ENCODE measurements at places on chromosomes 3 and 15.

- no peak for DNase-seq
Observed at GRCh38 chr3:27216955-27217552, 152.1 kb downstream of the NEK10 start.

DNA sequence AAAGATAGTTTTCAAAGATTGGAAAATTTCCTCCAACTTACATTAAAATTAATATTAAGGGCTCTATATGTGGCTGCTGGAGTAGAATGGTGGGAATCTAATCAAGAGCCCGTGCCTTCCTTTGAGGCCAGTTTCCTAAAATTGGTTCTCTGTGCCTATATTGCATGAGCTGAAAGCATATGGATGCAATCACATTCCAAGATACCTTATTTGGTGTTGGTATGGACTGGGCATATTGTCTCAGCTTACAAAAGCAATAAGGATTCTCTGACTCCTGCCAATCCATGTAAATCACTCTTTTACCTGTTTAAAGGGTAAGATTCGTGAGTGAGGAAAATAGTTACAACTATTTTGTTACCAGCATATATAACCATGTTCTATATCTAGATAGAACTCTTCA lies 111.6 kb downstream of the GREM1 start:
- no peak for DNase-seq

- DNase-seq: no peak
Observed at GRCh38 chr15:73319460-73320245, 49.1 kb downstream of the HCN4 start.

DNA sequence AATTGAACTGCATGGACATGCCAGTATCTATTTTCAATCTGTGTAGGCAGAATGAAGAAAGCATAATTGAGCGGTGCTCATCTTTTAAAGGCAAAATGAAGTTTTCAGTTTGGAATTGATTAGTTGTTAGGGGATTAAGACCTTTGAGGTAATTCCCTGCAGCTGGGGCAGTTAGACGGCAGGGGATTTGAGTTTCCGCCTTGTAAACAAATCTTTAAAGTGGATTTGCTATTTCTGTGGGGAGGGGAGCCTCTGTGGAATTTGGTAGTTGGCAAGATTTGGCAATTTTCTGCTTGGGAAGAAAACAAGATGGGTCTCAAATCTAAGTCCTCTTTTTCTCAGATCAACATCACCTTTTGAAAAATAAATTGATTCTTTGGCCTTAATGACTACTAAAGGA lies 212.5 kb upstream of the CNTN6 start:
- DNase-seq: no peak

- peak; percentile 90 for DNase-seq
Observed at GRCh38 chr3:139534992-139535879, 4.3 kb downstream of the RBP1 start.

GRCh38 chr3:135760581-135760980 lies 204.9 kb upstream of the PPP2R3A start:
- DNase-seq: no peak

DNA sequence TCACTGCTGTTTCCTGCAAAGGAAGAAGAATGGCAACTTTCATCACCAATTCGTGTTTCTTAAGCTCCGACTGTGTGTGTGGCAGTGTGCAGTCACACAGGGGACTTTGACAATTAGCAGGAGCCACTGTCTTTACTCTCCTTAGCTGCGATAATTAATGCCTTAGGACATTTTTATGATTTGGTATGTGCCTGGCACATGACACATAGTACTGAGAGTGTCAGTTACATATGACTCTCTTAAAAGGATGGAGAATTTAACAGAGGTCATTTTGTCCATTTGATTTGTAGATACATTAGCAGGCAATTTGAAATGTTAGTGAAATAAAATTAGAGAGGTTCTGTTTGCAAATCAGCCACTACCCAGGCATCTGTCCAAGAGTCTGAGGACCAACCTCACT lies 128.9 kb upstream of the VEPH1 start:
- DNase-seq: no peak

- DNase-seq: peak; percentile 70
Observed at GRCh38 chr3:61561374-61562041, at the start of gene PTPRG. Gene PTPRG (plus strand): TSS chr3:61561571. CDS start chr3:61562288, 717 bp downstream.

- DNase-seq: no peak
Observed at GRCh38 chr3:102485701-102486100, 50.9 kb downstream of the ZPLD1 start.

- no peak for DNase-seq
Observed at GRCh38 chr15:46265664-46266347, 631.0 kb downstream of the SQOR start.

DNA sequence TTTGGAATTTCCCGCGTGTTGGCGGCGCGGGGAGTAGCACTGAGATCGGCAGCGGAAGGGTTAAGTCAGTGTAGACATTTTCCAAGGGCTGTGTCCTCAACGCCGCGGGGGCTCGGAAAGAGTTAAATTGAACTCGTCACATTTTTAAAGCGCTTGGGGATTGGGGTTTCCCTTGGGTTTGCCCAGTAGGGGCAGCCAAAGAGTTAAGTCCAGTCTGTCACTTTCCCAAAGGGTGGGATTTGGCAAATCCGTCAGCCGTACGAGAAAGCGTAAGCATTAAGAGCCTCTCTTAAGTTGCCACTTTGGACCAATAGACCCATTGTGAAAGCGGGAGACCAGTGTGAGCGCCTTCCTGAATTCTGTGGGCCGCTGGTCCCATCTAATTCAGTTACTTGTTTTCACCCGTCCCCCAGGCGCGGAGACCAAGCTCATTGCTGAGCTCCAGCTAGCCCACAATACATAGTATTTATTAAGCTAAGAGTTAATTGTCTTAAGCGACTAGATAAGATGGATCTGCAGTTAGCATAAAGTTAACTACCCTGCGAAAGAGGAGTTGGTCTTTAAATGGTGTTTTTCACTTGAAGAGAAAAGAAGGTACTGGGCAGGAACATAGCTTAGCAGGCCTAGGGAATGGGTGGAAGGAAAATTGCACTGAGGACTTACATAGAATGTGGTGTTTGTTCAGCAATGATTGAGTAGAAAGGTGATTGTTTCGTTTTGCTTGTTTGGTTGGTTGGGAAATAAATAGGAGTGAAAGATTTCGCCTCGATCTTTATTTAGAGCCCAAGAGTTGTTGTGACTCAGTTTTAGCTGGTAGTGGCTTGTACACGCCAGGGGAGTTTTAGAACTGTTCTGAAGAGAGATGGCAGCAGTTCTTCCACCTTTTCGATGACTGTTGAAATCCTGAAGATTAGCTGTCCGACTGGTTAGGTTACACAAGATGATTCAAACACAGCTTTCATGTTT lies 932 bp downstream of the ARL8B start:
- no peak for DNase-seq

- DNase-seq: no peak
Observed at GRCh38 chr3:194586836-194587235, 46.4 kb downstream of the TMEM44 start.

DNA sequence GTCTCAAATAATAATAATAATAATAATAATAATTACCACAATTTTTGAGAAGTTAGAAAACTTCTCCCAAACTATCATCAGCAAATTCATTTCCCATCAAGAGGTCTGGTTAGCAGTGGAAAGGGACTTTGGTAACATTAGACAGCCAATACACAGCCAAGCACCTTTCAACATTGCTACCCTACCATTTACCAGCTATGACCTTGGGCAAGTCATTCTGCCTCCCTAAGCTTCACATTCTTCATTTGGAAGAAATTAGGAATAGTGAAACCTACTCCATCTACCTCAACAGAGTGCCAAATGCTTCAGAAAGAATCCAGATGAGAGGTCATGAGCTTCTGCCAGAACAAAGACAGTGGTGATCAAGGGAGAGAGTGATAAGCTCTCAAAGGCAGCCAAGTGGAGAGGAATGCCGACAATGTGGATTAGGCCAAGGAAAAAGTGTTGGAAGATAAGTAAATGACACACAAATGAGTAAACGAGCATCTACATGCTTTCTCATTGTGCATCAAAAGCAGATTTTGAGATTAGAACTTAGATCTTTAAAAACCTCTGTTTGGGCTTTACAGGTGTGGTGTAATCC lies 42.9 kb upstream of the LPP start:
- DNase-seq: no peak

DNA sequence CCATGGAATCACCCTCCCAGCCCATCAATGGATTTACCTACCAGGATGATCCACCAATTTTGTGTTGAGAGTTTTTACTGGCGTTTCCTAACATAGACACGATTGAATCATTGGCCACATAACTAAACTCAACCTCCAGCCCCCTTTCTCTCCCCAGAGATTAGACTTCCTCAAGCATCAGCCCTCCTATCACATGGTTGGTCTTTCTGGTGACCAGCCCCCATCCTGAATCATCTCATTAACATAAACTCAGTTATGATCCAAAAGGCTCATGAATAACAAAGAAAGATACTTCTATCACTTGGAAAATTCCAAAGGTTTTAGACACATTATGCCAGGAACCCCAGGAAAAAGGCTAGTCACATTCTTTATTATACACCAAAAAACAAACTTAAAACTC lies 21.2 kb downstream of the PRKAR2A start:
- DNase-seq: no peak

DNA sequence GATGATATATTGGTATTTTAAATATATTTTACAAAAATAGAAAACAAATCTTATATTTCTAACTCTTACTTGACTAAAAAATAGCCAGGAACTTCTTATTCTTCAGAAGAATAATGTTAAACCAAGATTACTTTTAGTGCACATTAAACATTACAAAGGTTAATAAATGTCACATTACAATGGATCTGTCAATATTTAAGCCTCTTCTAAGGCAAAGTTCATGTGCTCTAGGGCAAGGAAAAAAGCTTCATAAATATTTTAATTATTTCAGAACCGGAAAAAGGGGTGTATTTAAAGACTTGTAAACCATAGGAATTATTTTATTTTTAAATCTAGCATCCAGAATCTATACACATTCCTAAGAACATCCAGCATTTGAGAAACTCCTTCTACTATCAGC lies 166.9 kb upstream of the ROBO2 start:
- DNase-seq: no peak

DNA sequence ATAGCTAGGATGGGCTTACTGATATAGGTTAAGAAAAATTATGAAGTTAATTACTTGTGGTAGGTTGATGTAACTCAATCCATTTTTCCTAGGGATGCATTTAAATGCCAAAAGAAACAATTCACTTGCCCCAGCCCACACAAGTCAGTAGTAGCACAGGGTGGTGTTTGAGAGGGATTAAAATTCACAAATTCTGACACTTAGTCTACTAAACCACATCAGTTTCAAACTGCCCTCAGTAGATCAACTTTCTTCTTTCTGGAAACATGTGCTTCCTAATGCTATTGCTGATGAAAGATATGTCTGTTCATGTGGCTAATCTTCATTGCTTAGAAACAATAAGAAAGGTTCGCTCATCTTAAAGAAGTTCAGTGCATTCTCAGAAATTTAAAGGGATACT lies 160.6 kb downstream of the EPHA3 start:
- DNase-seq: no peak

DNA sequence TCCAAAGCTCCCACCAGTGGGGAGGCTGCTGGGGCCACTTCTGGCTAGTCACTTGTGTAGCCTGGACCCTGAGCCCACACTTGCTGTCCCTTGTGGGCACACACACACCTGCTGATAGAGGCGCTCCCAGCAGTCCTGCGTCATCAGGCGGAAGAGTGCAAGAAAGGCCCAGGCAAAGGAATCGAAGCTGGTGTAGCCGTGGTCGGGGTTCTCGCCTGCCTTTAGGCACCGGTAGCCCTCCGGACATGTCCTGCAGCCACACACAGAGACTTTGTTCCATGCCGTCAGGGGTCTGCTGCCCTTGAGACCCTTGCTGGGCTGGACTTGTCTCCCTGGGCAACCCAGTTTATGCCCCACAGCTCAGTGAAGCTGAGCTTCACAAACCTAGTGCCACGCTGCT lies 42.9 kb downstream of the SCN5A start:
- DNase-seq: no peak

DNA sequence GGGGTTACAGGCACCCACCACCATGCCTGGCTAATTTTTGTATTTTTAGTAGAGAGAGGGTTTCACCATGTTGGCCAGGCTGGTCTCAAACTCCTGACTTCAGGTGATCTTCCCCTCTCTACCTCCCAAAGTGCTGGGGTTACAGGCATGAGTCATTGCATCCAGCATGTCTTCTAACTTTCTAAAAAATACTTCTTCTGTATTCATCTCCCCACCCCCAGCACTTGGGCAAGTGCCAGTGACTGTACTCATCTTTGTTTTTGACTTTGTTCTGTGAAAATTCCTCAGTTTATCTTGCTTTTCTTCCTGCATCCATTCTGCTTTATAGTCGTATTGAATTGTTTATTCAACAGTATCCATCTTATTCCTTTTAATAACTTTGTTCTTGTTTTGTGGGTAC lies 47.6 kb downstream of the ARIH1 start:
- DNase-seq: no peak

- DNase-seq: no peak
Observed at GRCh38 chr15:70438776-70439175, 324.6 kb downstream of the UACA start.
